ENCODE measurements at places on chromosomes 3 and 15.

DNA sequence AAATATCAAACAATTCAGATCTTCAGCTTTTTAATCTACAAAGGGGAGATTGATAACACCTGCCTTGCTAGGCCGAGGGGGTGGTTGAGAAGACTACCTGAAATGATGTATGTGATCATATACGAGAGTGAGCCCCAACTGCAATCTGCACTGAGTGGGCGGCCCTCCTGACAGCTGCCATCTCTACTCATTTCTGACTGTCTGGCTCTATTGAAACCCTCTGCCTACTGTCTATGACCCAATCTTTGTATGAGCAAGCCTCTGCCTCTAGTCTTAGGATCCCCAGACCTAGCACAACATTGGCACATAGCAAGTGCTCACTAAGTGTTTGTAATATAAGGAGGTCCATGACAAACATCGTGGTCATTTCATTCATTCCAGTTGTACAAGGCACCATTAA is 144.4 kb upstream of the NR2F2 start:
- no peak for DNase-seq

GRCh38 chr3:98647197-98647596 is 53.8 kb upstream of the CPOX start:
- no peak for DNase-seq

DNA sequence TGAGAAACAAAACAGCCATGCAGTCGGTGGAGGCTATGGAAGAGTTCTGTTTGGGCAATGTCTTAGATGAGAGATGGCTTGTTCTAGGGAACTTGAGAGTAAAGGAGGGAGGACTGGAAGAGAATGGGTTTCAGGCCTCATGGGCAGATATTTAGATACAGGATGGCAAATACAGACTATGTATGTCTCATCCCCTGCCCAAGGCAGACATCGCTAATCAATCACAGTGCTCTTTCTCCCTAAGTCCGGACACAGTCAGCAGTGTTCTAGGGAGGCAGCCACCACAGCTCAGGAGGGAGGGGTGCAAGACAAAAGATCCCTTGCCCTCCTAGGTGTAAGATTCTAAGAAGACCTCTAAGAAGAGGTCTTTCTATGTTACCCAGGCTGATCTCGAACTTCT is 159.3 kb upstream of the TLE3 start:
- no peak for DNase-seq

GRCh38 chr15:96146726-96147125 is 183.8 kb upstream of the NR2F2 start:
- DNase-seq = no peak

- DNase-seq = no peak
Measured at GRCh38 chr15:43239732-43240491, 19.1 kb upstream of the EPB42 start.

- no peak for DNase-seq
Measured at GRCh38 chr3:75687323-75687722, 23.2 kb downstream of the FRG2C start.

GRCh38 chr3:185411133-185411532 is 48.2 kb downstream of the MAP3K13 start:
- no peak for DNase-seq

DNA sequence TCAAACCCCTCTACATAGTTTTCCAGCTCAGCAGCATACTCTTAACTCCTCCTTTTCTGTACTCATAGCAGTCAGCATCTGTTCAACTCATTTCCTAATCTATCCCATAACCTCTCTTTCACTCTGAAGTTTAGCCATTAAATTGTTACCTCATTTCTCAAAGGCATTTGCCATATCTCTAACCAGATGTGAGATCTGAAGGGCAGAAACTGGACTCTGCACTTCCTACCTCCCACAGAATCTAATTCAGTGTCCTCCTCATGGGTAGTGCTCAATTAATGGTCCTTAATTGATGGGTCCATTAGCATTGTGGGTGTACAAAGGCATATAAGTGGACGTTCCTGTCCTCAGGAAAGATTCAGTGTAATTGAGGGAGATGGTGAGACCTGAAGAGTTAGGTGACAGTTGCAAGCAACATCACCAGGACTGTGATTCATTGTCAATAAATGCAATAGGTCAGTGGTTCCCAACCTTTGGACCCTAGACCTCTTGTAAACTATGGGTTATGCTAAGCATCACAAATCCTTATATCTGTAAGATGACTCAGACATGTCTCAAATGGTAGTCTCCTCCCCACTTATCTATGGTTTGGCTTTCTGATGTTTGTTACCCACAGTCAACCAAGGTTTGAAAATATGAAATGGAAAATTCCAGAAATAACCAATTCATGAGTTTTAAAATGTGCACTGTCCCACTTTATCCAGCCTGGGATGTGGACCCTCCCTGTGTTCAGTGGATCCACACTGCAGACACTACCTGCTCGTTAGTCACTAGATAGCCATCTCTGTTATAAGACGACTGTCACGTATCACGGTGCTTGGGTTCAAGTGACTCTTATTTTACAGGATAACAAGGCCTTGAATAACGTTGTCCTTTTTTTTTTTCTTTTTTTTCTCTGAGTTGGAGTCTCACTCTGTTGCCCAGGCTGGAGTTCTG is 25.0 kb upstream of the UACA start:
- DNase-seq = no peak

DNA sequence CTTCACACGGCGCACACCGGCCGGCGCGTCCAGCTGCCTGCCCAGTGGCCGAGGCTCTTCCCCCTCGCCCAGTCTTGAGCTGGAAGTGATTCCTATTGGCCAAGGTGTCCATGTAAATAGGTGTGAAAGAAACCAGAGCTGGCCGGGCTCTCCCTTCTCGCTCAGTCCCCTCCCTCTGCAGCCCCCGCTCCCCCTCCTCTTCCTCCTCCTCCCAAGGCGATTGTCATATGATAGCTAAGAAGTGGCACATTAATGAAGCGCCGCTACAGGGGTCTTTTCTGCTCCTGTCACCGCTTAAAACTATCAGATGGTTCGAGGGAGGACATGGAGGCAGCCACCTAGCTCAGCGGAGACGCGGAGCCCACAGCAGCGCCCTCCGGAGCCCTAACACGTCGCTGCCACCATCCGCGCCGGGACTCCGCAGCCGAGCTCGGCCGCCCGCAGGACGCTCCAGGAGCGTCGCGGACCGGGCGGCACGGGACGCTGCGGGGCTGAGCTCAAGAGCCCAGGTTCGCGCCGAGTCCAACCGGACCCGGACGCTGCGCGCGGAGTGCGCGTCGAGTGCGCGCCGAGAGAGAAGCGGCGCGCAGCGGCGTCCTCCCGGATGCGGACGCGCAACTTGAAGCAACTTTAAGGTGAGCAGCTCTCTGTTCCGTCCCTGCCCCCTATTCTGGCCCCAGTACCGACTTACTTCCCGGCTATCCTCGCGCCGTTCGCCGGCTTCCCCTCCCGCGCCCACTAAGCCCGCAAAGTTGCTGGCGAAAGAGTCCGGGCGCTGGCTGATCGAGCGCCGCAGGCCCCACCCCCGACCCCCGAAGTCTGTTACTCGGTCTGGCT is at the start of gene FOXB1:
FOXB1 (plus strand) TSS at position 303 of the 837 bp plus-strand sequence. CDS start 653 bp downstream, outside the sequence.
- DNase-seq = no peak

GRCh38 chr3:16533928-16534574 is 20.6 kb upstream of the RFTN1 start:
- DNase-seq = no peak

GRCh38 chr3:69560818-69561217 is 174.9 kb upstream of the FRMD4B start:
- DNase-seq = no peak

GRCh38 chr3:119681279-119681678 is 4.1 kb upstream of the COX17 start:
- no peak for DNase-seq

- no peak for DNase-seq
Measured at GRCh38 chr15:49758456-49758855, 137.6 kb downstream of the DTWD1 start.

DNA sequence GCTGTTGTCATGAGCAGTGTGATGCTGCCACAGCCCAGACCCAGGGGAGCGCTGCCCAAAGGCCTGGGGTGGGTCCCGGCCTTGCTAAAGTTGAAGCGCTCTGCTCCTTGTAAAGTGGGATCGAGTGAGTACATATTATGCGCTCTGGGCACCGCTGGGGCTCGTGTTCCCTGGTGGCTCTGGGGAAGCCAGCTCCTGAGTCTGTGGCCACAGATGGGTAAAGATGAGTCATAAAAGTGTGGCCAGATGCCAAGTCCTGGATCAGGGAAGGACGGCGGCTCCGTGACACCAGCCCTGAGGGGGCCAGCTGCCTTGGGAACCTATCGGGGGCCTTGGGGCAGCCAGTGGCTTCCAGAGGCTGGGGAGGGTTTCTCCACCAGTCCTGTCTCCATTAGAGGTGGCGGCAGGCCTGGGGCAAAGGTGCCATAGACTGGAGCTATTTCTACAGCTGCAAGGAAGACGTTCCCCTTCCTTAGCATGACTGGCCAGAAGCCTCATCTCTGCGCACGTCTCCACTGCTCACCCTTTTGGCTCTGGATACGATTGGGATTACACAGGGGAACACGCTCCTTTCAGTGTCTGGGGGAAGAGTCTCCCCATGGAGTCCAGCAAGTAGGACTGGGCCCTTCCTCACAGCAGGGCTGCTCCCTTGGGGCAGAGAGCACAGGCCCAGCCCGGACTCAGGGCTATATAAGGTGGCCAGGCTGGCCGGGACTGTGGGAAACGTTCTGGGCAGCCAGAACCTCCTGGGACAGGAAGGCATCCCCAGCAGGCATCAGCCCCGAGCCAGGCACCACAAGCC is 1.2 kb upstream of the ITIH4 start:
- DNase-seq = no peak

DNA sequence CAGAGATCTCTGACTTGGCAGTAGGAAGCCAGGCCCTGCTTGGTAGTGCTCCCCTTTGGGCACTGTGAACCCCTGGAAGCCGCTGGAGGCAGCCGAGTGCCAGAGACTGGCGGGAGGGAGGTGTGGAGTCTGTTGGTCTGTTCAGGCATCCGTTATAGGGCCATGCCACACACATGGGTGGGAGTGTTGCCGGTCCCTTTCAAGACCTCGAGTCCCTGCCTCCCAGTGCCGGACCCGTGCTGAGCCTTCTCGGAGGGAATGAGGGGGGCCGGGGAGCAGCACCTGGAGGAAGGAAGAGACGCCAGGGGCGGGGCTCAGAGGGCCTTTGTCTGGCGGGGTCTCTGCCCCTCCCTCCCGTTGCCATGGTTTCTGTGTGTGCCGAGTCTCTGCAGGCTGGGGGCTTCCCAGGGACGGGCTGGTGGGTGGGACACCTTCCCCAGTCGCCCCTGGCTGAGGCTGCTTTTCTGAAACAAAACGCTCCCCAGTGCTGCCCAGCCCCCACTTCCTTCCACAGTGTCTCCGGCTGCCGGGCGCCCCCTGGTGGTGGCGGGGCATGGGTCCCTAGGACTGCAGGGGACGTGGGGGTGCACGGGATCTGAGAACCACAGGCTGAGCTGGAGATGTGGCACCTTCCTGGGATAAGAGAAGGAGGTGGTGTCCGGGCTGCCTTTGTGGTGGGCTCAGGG is 10.0 kb downstream of the GNAI2 start:
- DNase-seq = no peak

- DNase-seq = no peak
Measured at GRCh38 chr3:56320883-56321282, 147.4 kb downstream of the ERC2 start.

DNA sequence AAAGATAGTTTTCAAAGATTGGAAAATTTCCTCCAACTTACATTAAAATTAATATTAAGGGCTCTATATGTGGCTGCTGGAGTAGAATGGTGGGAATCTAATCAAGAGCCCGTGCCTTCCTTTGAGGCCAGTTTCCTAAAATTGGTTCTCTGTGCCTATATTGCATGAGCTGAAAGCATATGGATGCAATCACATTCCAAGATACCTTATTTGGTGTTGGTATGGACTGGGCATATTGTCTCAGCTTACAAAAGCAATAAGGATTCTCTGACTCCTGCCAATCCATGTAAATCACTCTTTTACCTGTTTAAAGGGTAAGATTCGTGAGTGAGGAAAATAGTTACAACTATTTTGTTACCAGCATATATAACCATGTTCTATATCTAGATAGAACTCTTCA is 111.6 kb downstream of the GREM1 start:
- DNase-seq = no peak

GRCh38 chr3:39325236-39325635 is 4.3 kb upstream of the CCR8 start:
- no peak for DNase-seq

- DNase-seq = no peak
Measured at GRCh38 chr15:88918738-88919137, 5.6 kb upstream of the MFGE8 start.

DNA sequence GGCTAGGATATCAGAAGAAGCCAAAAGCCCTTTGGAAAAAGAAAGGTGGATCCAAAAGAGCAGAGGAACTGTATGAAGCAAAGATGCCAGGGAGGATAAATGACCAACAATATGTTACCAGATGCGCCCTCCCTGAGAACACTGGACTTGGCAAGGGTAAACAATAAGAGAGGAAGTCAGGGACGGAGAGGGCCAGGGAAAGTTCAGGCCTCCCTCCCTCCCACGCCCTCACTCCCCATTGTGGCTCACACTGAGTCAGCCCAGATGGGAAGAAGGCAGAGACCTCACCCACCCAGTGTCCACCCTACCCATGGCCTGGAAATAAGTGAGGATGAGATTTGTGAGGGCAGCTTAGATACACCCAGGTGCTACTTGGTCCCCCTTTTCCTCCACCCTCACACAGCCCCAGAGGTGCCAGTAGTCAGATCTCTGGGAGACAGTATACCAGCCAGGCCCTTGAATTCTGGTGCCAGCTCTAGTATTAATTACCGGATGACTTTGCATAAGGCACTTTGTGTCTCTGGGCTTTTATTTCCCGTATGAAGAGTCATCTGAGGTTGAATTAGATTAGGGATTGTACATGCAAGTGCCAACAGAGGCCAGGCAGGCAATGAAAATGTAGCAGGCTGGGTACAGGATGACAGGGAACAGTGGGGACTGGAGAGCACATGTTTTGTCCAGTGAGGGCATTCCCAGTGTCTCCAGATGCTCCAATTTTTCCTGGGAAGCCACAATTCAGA is 35.1 kb upstream of the FRMD4B start:
- no peak for DNase-seq

DNA sequence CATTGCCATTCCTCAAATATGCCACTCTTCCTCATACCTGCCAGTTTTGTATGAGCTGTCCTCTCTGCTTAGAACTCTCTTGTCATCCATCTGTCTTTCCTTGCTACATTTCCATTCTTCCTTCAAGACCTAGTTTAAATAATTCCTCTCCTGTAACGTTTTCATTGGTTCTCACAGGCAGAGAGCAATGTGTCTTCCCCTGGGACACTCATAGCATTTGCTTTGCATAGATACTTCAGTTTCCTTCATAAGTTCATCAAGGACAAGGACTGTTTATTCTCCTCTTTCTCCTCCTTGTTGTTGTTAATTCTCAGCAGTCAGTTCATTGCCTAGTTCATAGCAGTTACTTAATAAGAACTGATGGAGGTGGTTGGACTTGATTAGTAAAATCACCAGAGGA is 10.5 kb downstream of the NR2C2 start:
- DNase-seq = no peak

- no peak for DNase-seq
Measured at GRCh38 chr3:122316368-122316767, 8.7 kb upstream of the CSTA start.

DNA sequence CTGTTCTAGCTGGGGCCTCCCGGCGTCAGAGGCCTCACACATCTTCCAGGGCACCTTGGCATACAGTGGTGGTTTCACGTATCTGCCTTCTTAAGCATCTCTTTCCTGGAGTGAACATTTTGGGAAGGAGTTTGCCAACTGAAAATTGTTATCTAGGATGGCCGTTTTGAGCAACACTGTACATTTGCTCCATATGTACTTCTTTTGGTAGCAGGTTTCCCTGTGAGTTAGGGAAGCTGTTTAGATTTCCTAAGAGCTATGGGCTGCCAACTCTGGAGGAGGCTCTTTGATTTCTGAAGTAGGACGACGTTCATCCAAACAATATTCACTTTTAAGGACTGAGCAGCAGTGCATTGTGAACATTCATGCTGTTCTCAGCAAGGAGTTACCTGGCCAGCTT is 665.9 kb downstream of the SQOR start:
- DNase-seq = no peak

Data from NCI-H2081 treated with DMSO at 0.1 percent for 48 hours (cell line).